DND-41 (cell line): ENCODE measurements at places on chromosomes 13 and 19.

GRCh38 chr19:28793391-28794168 lies 419.4 kb downstream of the UQCRFS1 start:
- DNase-seq = no peak

GRCh38 chr19:11164879-11165406 lies 9.4 kb upstream of the SPC24 start:
- DNase-seq = no peak

DNA sequence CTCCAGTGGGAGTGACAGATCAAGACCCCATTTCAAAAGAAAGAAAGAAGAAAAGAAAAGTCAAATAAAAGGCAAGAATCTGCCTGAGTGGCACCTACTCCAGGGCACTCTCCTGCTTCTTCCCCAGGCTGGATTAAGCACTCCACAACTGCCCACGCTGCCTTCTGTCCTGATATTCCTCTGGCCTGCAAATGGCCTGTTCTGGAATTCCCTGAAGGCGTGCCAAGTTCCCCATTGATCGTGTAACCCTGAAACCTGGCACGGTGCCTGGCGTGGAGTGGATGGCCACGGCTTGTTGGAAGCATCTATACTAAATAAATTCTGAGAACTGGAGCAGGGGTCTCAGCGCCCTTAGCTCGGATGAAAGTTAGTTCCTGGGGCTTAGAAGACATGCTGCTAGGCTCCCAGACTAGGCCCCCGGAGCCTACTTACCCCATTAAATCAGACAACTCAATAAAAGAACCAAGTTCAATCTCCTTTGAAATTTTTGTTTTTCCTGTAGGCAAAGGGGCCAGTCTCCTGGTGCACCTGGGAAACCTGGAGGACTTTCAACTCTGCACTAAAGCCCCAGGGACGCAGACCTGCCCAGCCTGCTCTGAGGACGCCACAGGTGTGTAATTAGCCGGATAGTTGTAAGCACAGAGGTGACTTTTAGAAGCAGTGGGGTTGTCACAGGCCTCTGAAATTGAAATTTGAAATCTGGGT lies 21.9 kb downstream of the ANKRD27 start:
- DNase-seq = no peak

GRCh38 chr13:30401347-30401746 lies 20.9 kb upstream of the UBE2L5 start:
- DNase-seq = no peak

GRCh38 chr19:15381864-15382263 lies 2.3 kb upstream of the AKAP8 start:
- DNase-seq = no peak

DNA sequence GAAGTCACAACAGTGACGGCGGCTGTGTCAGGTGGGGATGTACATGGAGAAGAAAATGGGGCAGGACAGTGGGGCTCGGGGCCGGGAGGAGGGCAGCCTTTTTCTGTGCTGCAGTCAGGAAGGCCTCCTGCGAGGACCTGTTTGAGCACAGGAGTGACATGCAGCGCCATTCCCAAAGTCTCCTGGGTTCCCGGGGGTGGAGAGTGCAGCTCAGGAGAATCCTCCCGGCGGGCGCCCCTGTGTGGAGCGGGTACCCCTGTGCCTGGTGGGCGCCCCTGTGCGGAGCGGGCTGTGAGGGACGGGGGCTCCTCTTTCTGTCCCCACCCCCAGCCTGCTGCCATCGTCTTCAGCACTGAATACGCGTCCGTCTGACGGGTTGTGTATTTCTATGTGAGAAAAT lies 62.4 kb downstream of the ATP11A start:
- no peak for DNase-seq

DNA sequence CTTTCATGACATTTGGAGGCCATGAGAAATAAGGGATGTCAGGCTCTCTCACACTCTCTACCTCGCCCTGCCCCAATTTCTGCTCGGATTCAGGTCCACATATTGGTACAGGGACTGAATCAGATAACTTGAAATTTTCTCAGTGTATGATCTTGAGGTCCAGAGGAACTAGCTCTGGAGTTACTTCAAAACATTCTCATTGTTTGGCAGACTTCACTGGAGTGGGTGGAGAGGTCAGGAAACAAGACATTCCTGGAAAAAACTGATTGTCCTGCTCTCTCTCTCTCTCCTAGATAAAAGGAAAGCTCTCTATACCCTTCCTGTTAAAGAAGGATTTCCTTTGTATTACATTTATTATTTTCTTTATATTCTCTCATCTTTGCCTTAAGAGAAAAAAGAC lies 428.1 kb upstream of the DACH1 start:
- no peak for DNase-seq

DNA sequence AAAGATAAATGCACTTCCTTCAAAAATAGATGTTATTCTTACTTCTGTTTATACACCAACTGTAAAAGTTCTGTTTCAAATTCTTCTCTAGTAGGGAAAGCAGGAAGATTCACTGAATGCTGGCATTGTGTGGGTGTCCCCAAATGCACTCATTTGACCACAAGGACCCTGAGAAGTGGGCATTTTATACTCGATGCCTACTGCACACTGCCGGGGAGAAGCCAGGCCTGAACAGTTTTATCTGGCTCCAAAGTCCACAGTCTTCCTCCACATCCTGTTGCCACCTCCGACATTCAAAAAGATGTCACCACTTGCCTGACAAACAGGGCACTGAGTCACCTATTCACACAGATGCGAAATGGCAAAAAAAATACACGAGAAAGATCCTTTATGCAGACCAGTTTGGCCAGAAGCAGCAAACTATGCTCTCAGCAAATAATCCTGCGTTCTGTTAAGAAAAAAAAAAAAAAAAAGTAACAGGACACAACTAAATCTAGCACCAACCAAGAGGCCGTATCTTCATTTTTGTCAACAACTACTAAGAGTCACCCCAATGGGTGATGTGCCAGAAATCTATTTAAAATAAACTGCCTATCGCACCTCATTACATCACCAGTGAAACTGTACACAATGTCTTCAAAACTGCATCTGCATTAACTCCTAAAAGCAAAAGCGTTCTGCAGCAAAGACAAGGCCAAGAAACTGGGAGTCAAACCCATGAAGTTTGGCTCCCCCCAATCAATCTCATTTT lies 6.2 kb downstream of the ZC3H4 start:
- DNase-seq = no peak

- DNase-seq = no peak
These were observed 84.9 kb downstream of the PTPRS start for GRCh38 chr19:5255602-5256231.

- DNase-seq = no peak
These were observed 107.5 kb downstream of the PCCA start for GRCh38 chr13:100196375-100196774.

- DNase-seq = peak; percentile 80
These were observed 15.0 kb upstream of the PGLS start for GRCh38 chr19:17496337-17496997.

GRCh38 chr19:34991542-34992333 lies 8.4 kb upstream of the GRAMD1A start:
- no peak for DNase-seq

- no peak for DNase-seq
These were observed 501 bp downstream of the SIRT2 start for GRCh38 chr19:38898788-38899446.

DNA sequence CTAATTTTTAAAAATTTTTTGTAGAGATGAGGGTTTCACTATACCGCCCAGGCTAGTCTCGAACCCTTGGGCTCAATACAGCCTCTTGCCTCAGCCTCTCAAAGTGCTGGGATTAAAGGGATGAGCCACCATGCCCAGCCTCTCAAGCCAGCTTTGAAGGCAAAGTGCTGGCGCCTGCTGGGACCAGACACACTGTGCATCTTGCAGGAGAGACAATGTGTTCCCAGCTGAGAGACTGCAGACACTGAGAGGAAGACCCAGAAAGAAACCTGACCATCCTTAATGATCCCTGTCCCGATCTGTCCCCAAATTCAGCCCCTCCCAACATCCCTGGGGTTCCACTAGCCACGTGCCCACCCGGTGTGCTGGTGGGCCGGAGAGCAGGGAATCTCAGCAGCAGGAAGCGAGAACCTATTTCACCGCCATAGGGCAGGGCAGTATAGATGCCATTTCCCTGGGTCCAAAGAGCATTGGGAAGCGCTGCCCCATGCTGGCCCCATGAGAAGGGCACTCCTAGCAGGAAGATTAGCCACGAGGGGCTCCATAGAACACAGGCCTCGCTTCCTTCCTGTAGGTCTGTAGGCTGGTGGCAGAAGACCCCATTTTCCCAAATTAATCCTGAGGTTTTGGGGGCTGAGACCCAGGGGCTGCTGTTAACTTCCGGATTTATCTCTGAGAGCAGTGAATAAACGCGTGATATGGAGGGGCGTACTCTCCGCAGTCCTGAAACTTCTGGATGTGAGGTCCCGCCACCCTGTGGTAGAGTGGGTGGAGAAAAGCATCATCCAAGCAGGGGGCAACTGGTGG lies 968 bp downstream of the RAVER1 start:
- DNase-seq = no peak

DNA sequence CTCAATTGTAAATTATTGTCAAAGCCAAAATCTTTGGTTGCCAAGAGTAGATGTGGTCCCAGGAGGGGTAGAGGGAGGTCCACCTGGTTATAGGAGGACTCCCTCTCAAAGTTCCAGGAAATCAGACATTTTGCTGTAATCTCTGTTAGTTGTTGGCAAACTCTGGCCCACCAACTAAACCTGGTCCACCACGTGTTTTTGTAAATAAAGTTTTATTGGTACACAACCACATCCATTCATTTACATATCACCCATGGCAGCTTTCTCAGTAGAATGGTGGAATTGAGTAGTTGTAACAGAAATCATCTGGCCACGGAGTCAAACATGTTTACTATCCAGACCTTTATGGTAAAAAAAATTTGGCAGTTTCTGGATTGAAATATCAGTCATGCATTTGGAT lies 70.6 kb downstream of the ZNF557 start:
- DNase-seq = no peak

- no peak for DNase-seq
These were observed 59.8 kb downstream of the RUBCNL start for GRCh38 chr13:46327246-46327645.

DNA sequence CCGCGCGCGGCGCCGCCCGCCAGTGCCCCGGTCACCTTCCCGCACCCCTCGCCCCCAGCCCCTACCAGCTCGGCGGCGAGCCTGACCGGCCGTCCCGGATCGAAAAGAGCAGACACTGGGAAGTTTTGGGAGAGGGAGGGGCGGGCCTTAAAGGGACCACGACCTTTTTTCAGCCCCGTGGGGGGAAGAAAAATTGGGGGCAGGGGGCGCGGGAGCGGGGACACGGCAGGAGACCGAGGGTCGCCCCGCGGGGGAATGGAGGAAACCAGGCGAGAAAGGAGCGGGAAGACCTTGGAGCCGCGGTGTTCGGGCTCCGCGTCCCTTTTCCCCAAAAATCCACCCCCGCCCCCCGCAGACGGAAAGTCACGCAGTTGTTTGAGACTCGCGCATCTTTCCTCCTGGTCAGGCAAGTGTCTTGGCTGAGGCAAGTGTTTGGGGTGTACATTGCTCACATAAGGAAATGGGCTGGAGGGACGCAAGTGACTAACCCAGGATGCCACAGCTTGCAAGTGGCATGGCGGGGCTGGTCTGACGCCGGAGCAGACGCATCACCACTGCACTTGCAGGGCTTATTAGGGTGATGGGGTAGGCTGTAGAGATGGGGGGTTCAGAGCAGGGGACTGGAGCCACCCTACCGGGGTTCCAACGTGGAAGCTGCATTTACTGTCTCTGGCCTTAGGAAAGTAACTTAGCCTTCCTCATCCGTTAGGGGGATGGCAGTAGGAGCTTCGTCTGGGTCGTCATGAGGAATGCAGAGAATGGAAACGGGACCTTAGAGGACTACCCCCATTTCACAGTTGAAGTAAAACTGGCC lies 2.7 kb upstream of the HNRNPL start:
- DNase-seq = peak; percentile 51

DNA sequence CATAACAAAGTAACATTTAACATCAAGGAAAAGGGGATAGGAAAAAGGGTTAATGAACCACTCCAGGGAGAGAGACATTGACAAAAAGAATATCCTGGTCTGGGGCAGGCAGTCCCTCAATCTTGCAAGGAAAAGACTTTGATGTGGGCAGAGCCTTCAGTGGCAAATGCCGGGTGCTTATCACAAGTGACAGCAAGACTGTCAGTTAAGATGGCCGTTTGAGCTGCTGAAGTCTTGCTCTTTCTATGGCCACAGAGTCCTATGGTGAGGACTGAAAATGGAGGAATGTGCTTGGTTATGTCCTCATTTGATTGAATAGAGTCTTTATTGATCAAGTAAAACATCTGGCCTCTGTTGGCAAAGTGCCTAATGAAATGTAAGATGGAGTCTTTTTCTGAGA lies 112.1 kb downstream of the B3GLCT start:
- DNase-seq = no peak

GRCh38 chr13:44368062-44368591 lies 5.5 kb upstream of the SERP2 start:
- DNase-seq = no peak

- no peak for DNase-seq
These were observed 25.3 kb downstream of the ESD start for GRCh38 chr13:46771693-46772092.

- DNase-seq = no peak
These were observed 11.5 kb downstream of the MYH14 start for GRCh38 chr19:50214699-50215543.

DNA sequence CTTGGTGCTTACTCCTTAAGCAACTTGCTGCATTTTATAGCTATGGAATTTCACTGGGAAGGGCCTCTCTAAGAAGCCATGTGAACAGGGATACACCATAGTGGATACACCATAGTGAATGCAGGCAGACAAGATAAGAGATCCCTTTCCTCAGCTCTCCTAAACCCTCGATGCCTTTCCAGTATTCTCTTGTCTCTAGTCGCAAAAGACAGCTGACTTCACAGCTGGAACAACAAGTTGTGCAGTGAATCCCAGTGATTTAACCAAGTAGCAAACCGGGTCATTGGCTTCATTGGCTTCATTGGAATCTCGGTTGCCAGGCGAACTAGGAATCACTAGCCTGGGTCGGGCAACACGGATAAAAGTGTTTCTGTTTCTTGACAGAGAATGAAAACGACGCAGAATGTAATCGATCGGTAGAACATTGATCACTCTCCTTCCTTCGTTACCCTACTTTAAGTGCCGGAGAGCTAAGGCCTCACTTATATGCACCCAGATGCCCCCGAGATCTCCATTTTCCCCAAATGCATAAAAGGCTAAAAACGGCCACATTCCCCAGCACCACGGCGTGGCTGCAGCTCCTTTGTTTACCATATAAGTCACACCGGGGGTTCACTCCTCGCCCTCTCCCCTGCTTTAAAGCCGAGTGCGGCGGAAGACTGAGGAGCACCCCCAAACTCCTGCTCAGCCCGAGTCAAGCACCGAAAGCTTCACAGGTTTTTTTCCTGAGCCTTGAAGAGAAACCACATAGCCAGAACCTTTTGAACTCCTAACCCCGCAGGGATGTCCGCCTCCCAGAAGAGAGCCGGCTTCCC lies 674 bp downstream of the TRPC4 start:
- DNase-seq = no peak
